ENCODE measurements at places on chromosomes 5 and 9.

DNA sequence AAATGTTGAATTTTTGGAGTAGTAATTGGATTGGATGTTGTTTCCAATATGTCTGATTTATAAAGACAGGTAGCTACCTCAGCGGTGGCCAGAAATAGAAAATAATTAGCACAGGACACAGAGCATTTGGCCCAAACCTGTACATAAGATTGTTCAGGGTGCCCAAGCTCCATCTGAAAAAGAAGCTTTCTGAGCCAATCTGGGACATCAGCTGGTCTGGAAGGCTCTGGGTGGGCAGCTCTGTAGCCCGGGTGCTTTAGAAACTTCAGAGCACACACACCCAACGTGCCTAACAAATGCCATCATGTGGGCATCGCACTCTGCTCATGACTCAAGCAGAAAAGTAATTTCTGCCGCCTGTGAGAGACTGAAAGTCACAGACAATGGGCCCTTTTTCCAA is 460.7 kb downstream of the ICE1 start:
- DNase-seq = no peak

DNA sequence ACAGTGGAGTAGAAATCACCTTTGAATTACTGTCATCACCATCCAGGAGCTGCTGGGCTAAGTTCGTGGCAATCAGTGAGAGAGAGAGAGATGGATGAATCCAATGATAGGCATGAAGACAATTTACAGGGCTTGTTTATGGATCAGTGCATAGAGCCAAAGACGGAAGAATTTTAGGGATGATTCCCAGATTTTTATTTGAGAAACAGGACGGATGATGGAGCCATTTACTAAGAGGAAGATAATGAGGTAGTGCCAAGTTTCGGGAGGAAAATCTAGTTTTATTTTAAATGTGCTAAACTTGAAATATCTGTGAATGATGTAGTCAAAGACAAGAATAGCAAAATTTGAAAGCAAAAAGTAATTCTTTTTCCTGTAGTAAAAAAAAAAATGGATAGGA is 394.2 kb upstream of the PAPPA start:
- no peak for DNase-seq

DNA sequence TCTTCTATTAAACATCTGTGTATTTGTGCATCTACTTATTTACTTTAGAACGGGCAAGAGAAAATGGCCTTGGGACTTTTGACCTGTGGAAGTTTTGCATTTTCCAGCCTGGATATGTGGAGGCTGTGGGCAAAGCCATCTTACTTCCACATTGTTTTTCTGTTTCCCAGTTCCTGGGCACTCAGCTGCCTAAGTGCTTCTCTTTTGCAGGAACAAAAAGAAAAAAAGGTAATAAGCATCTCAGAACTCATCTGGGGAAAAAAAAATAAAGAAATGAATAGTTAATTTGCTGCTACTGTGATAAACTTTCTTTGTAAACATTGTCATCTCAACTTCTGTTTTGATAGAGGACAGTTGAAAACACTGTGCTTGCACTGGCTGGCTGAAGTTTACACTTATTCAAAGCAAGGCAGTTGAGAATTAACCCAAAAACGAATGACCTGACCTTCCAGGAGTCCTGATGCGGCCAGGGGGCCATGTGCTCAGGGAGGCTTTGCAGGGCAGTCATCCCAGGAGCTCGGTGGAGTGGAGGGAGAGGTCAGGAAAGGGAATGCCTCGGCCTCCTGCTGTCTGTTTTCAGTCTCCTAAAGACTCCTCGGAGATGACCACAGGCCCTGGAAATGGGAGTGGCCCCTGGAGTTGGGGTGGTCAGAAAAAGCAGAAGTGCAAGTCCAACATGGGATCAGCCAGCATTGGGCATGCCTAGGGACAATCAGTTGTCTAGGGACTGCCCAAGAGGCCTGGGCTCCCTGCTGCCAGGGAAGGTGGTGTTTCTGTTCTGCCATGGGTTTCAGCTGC is 75.5 kb downstream of the RAI14 start:
- no peak for DNase-seq

DNA sequence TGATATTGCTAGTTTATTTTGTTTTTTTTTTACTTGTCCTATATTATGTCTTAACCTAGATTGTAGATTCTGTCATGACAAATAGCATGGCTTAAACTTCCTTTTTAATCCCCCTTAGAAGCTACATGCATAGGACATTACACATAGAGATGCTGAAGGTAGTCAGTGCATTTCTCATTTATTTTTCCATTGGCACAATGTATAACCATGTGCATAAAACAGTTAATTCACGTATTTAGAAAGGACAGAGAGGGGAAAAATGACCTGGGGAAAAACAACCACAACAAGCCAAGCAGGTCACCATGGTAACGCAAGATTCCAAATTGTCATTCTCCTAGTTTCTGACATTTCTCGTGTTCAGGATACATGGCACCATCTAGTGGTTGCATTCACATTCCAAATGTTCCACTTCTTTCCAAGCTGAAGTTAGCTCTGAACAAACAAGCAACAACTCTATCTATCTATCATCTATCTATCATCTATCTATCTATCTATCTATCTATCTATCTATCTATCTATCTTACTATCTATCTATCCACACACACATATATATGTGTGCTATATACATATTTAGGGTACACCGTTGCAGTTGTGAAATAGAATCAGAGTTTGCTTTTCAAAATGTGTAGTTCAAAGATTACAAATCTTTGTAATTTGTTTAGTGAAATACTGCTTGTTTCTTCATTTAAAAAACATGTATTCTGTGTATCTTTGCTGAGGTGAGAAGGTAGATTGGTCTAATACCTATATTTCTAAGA is 487.2 kb upstream of the ST8SIA4 start:
- peak; percentile 0 for DNase-seq

- no peak for DNase-seq
Measured at GRCh38 chr5:53814819-53815218, 254.4 kb downstream of the NDUFS4 start.

GRCh38 chr5:77369566-77369965 is 122.5 kb downstream of the WDR41 start:
- DNase-seq = no peak

GRCh38 chr5:132013006-132013689 is 1.7 kb upstream of the ACSL6 start:
- DNase-seq = no peak

DNA sequence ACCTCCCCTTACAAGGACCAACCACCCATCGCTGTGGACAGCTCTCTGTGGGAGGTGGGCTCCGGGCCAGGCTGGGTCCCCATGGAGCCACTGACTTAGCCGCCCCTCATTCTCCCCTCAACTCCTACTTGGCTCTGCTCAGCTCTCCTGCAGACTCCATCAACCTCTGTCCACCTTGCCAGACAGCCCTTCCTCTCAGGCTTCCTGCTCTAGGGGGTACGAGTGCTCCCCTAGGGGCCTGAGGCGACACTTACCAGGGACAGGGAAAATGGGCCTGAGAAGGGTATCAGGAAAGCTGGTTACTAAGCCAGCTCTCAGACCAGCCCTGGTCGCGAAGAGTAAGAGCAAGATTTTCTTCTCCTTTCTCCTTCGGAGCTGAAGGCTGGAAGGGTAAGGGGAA is 43.9 kb downstream of the SHB start:
- no peak for DNase-seq

DNA sequence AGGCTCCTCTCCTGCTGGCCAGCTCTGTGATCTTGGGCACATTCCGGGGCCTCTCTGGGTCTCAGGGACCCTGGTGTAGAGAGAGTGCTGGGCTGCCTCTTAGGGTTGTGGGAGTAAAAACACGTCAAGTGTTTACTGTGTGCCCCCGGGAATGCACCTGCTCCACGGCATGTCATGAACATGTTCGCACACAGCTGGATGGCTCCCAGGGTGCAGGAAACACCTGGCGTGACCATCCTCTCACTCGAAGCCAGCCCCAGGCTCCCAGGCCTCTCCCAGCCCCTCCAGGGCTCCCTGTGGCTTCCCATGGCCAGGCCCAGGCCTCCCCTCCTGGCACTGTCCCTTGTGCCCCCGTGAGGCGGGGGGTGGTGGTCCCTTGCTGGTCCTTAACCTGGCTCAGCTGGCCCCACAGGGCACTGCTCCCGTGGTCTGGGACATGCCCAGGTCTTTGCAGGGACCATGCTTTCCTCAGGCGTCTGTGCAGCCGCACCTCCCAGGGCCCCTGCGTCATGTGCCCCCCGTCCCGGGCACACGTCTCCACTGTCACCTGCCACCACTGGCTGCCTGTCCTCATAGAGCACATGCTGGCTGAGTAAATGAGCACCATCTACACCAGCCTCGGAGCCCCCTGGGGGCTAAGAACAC is 44.9 kb downstream of the SLC6A3 start:
- no peak for DNase-seq

GRCh38 chr9:110214586-110215355 is 6.8 kb upstream of the C9orf152 start:
- DNase-seq = no peak

GRCh38 chr9:25724424-25724823 is 46.2 kb upstream of the TUSC1 start:
- no peak for DNase-seq

- no peak for DNase-seq
Measured at GRCh38 chr9:75039801-75040200, 11.7 kb upstream of the CARNMT1 start.

DNA sequence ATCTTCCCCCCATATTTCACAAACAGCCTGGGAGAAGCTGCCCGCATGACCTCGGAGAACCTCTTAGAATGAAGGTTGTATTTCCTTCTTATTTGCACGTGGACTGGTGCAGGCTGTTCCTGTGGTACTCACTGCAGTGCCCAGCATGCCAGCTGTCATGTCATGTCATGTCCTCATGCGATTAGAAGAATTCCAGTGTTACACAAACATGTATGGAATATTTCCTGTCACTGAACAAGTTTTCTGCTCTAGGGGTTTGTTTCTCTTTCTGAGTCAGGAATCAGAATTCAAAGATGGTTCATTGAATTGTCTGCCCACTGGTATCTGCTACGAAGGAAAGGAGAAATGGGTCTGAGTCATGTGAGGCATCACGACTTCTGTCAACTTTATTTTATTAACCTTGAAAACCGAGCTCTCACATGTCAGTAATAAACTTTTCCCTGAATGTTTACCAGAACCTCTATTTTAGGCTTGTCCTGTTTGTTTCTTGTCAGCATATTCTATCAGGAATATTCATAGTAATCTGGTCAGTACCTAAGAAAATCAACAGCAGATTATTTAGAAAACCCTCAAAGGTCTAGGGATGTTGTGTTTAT is 415.6 kb downstream of the GADD45G start:
- DNase-seq = no peak

DNA sequence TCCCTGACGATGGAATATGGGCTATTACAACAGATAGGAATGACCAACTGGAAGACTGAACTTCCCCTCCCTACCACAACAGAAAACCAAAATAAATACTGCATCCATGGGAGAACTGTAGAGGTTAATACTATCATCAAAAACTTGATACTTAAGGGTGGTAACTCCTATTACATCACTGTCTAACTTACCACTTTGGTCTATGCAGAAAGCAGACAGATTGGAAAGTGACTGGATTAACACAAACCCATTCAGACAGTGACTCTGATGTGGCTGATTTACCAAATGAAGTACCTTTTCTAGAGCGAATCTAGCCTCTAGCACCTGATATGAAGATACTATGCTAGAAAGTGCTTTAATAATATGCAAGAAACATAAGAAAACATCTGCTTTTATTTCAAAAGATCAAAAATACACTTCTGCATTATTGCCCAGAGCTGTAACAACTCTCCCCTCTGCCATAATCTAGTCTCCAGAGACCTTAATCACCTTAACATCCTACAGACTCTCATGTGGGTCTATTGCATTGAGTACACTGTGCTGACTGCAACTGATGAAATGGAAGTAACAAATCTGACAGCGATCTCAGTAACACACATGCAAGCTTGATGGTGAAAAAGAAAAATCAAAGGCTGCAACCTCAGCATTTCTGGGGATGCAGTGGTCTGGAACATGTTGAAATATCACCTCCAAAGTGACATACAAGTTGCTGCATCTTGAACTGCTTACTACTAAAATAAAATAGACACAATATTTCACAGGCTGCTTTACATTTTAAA is 62.7 kb downstream of the EPB41L4A start:
- no peak for DNase-seq

DNA sequence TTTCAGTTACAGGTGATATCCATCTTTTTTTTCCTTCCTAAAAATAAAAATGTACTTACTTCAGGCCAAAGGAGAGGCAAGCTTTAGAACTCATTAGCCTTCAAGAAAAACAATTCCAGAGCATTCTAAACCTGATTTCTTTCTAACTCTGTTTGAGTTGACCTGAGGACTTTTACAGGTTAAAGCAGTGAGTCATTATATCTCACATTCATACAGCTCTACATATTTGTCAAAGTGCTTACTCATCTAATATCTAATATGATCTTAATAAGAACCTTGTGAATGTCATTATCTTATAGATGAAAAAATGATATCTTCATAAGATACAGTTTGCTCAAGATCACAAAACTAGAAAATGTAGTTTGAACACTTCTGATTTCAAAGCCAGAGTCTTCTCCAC is 149.2 kb upstream of the CDKN2B start:
- DNase-seq = no peak

DNA sequence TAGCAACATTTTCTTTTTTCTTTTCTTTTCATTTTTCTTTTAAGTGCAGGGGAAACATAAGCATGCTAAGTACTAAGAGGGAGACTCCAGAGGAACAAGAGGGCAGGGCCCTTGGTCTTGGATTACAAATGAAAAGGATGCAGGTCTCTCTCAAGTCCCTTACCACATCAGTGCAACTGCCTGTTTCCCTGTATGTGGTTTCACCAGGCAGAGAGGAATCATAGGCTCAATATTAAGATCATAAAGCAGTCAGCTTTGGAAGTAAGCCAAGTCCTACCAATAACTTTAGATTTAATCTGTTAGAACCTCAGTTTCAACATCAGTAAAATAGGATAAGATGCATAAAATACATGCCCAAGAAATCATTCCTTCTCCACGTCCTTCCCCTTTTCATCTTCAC is 422.7 kb upstream of the PAPPA start:
- no peak for DNase-seq

Data from NCI-H187 treated with DMSO at 0.1 percent for 48 hours (cell line).